M059J (cell line): ENCODE measurements at places on chromosomes 16 and 17. TPM values are rescaled to one million over a fixed set of nuclear protein-coding genes. Genes with fewer than 3 reads are reported as not detected.
A peak's percentile ranks its signal among the peaks of the same experiment; 100 is the strongest.

Gene KRTAP4-1
- not detected in 2 replicates for total RNA-seq

DNA sequence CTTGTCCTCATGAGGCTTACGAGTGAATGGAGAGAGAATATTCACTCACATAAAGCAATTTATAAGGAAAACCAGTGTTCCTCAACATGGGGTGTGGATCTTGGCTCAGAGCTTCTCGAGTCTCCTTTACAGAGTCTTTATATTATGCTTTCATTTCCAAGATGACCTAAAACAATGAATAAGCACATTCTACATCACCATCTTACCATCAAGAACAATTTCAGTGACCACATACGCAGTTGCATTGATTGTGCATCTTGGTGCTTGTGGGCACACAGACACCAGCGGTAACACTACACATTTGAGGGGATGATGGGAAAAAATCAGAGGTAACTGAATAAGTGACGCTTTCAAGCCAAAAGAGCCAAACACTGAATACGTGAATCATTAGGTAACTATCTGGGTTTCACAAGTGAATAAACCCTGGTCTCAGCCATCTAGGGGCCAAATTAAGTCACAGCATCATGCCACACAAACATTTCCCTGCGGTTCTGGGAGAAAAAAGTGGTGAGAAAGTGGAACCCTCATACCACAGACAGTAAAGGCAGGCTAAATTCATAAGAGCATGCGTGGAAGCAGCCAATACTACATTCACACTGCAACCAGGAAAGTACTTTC lies 9.4 kb downstream of the CWC25 start:
- peak; percentile 30 for DNase-seq

Gene EVPLL
- total RNA-seq: not detected in 2 replicates

Gene SCGB1C2
- total RNA-seq: not detected in 2 replicates

DNA sequence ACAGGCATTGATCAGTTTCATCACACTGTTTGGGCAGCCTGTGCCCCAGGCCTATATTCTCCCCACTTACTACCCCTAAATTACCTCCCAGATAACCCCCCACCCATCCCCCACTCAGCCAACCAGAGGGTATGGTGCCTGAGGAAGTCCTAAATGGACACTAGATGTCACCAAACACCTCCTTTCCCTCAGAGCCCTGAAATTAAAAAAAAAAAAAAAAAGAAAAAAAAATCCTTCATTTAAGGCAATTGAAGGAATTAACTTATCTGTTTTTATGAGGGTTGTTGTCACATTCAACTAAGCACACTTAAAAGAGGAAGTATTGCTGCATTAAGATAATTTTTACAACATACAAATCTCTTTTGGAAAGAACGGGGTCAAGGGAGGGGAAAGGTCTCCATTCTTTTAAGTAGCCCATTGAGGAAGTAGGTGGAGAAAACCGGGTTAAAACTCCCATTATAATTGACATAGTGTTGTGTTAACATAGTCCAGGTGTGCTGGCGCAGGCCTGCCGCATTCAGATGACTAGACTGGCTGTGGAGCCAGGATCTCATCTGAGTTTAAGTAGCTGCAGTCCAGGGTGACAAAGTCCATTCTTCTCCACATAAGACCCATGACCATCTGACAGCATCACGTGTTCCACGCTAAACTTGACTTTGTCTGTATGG lies 46.3 kb downstream of the SNX11 start:
- peak; percentile 60 for DNase-seq

DNA sequence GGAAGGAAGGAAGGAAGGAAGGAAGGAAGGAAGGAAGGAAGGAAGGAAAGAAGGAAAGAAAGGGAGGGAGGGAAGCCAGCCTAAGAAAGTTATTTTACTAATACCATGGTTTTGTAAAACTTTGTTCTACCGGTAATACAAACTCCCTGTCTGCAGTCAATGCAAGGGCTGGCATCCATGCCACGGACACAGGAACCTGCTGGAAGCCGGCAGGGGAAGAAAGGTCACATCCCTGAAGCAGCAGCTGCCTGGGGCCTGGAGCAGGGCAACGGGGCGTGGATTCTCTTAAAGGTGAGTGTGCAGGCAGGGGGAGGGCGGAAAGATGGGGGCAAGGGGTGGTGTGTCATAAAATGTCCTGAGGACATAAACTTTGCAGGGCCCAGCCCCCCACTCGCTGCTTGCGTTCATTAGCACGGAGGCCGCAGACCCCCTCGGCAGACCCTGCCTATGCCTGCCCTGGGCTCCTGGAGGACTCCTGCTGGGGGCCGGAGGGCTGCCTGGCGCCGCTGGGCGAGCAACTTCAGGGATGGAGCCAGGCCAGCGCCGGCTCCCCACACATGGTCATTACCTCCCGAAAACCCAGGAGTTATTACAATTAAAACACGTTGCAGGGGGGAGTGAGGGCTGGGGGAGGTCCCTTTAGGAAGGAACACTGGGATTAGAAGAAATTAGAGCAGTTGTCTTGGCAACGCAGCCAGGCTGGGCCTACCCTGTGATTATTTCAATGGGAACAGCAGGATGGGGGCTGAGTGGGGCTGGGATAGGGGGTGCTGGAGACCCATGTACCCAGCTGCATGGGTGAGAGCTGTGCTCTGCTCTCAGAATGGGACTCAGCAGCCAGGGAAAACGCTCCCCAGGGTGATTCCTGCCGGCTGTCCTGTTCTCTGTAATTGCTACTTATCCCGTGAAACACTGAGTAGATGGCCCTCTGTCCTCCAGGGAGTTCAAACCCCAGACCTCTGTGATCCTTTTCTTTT lies 257.9 kb downstream of the SOX9 start:
- DNase-seq: no peak

DNA sequence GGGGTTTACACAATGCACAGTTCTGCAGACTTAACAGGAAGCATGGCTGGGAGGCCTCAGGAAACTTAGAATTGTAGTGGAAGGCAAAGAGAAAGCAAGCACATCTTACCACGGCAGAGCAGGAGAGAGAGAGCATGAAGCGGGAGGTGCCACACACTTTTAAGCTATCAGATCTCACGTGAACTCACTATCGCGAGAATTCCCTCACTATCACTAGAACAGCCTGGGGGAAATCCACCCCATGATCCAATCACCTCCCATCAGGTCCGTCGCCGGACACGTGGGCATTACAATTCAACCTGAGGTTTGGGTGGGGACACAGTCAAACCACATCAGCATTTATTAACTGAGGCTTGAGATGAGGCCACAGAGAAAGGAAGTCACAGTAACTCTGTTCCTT lies 326.7 kb downstream of the C16orf95 start:
- DNase-seq: no peak

DNA sequence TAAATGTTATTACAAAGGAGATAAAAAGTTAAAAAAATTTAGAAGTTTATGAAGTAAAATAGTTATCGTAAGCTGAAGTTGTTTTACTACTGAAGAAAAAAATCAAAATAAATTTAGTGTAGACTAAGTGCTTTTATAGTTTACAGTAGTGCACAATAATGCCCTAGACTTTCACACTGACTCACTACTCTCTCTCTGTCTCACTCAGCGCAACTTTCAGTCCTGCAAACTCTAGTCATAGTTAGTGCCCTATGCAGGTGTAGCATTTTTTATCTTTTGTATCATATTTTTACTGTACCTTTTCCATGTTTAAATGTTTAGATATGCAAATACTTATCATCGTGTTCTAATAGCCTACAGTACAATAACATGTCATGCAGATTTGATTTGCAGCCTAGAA lies 17.7 kb upstream of the TOM1L1 start:
- no peak for DNase-seq

Gene TBC1D26
- total RNA-seq: not detected in 2 replicates

DNA sequence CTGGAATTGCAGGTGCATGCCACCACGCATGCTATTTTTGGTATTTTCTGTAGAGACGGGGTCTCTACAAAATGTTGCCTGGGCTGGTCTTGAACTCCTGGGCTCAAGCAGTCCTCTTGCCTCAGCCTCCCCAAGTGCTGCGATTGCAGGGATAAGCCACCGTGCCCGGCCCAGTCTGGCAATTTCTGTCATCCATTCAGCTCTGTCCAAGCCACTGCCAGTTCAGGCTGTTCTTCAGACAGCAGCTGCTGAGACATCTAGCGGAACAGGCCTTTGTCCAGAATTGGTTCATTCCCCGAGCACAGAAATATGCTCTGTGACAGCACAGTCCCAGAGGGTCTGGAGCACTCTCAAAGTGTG lies 5.4 kb downstream of the SLC47A1 start:
- DNase-seq: no peak

- no peak for DNase-seq
Measured at GRCh38 chr16:14452066-14452465, 178.0 kb downstream of the PARN start.

GRCh38 chr17:74213861-74214391 lies 555 bp downstream of the TTYH2 start:
- DNase-seq: no peak

- no peak for DNase-seq
Measured at GRCh38 chr16:10180771-10181163, 1.5 kb downstream of the GRIN2A start.

- no peak for DNase-seq
Measured at GRCh38 chr16:18024611-18025010, 311.9 kb downstream of the NPIPA8 start.

DNA sequence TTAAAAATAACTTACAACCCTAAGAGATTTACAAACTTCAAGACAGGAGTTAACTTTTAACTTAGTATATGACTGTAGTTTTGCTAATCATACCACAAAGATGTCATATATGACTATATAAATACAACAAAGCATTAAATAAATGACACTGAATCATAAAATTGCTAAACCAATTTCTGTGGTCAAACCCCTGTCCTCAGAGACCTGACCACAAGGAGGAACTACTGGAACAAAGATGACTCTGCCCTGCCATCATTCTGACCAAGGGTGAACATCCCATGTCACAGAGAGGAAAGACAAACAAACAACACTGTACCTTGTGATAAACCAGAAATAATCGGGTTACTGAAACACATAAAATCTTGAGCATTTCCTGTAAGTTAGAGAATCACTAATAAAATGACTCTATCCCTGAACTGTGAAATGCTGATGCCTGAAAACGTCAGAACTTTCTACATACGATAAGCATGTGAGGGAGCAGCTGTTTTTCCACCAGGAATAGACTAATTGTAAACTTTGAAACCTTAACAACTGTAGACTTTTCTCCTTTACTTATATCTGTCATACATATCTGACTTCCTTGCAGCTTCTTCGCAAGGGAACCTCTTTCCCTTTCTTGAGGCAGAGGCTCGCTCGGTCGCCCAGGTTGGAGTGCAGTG lies 47.9 kb downstream of the WDR59 start:
- DNase-seq: peak; percentile 91

DNA sequence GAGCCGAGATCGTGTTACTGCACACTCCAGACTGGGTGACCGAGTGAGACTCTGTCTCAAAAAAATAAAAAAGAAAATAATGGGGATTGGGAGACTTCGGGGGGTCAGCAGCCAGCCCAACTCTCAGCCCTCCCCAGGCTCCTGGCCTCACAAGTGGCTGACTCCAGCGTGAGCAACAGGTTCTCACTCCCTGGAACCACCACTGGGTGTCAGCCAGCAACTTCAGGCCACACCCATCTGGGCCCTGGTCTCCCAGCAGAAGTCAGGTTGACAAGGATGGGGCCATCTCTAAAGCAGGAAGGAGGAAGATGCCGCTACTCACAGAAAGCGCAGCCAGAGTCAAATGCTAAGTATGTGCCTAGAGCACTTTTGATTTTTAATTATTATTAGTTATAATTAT lies 139.4 kb downstream of the C16orf78 start:
- peak; percentile 24 for DNase-seq

GRCh38 chr17:31299624-31300023 lies 2.6 kb upstream of the OMG start:
- no peak for DNase-seq

DNA sequence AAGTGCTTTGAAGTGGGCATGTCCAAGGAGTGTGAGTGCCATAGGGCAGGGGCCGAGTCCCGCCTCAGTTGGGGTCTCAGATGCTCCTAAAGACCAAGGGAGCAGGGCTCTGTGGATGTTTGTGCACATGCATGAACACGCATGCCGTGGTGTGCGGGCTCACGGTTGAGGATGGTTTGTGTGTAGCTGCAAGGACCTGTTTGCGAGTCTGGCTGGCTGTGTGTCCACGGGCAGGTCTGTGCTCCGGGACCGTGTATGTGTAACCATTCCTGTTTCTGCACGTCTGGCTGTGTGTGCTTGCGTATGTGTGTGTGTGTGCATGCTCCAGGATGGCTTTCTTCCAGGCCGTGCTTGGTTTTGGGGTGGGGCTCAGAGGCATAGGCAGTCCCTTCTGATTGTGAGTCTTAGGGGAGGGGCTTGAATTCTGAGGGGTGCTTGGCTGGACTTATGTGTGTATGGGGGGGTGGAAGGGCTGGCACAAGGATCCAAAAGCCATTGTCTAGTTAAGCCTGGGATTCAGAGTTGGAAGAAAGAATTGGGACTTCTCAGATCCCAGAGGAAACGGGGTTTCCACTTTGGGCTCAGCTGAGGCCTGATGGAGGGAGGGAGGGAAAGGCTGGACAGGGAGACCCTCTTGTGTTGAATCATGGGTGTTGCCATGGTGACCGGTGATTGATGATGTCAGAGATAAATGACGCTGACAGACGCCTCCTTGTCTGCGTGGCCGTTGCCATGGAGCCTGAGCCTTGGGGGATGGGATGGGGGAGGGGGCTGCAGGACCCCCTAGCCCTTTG lies 14.4 kb downstream of the GJD3 start:
- DNase-seq: no peak

GRCh38 chr16:87747626-87748414 lies 18.0 kb downstream of the KLHDC4 start:
- no peak for DNase-seq

- DNase-seq: no peak
Measured at GRCh38 chr17:29825604-29826003, 104.4 kb downstream of the SSH2 start.

DNA sequence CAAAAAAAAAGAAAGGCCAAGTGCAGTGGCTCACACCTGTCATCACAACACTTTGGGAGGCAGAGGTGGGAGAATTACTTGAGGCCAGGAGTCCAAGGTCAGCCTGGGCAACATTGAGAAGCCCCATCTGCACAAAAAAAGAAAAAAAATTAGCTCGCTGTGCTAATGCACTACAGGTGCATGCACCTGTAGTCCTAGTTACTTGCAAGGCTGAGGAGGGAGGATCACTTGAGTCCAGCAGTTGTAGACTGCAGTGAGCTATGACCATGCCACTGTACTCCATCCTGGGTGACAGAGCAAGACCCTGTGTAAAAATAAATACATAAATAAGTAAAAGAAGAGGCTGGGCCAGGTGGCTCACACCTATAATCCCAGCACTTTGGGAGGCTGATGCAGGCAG lies 39.7 kb downstream of the DCAKD start:
- DNase-seq: no peak

GRCh38 chr16:10242916-10243315 lies 60.7 kb upstream of the GRIN2A start:
- no peak for DNase-seq

Gene SMIM36
- not detected in 2 replicates for total RNA-seq

DNA sequence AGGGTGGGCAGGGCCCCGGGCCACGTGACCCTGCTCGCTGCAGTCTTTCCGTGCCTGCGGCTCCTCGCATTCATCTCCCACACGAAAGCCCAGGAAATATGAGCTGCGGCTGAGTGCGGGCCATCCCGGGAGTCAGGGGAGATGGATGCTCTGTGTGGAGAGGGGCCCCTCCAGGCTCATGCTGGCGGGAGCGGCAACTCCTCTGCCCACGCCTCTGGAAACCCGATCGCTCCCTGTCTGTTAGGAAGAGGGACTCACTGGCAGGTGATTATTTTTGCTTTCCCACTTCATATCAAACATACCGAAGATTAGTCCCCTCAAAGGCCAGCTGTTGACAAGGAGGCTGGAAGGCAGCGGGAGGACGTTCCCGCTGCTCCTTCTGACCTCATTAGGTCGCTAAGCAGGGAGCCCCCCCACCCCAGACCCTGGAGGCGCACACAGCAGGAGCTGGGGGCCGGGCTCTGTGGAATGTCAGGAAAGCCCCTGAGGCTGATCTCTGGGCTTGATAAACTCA lies 228.5 kb downstream of the FOXL1 start:
- no peak for DNase-seq
